ACHN (cell line): ENCODE measurements at places on chromosomes 3 and 15.

DNA sequence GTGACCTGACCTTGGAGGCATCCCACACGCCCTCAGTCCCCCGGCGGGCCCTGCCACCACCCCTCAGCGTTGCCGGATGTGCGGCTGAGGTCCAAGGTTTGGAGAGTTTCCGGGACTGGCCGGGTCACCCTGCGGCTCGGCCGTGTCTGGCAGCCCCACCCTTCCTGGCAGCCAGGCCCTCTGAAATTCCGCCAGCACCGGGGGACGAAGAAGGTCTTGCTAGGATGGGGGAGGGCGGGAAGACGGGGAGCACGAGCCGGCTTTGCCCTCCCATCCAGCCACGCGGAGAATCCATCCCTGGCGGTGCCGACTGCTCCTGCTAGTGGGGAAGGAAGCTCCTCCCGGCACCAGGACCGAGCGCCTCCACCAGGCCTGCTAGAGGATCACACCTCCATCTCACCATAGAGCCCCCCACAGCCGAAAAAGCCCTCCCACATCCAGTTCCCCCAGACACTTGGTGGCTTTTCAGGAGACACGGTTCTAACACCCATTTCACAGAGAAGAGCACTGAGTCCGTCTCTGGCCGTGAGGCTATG lies 81.5 kb downstream of the CPN2 start:
- peak; percentile 46 for DNase-seq

- peak; percentile 42 for DNase-seq
Measured at GRCh38 chr15:49242820-49243219, 72.8 kb downstream of the GALK2 start.

DNA sequence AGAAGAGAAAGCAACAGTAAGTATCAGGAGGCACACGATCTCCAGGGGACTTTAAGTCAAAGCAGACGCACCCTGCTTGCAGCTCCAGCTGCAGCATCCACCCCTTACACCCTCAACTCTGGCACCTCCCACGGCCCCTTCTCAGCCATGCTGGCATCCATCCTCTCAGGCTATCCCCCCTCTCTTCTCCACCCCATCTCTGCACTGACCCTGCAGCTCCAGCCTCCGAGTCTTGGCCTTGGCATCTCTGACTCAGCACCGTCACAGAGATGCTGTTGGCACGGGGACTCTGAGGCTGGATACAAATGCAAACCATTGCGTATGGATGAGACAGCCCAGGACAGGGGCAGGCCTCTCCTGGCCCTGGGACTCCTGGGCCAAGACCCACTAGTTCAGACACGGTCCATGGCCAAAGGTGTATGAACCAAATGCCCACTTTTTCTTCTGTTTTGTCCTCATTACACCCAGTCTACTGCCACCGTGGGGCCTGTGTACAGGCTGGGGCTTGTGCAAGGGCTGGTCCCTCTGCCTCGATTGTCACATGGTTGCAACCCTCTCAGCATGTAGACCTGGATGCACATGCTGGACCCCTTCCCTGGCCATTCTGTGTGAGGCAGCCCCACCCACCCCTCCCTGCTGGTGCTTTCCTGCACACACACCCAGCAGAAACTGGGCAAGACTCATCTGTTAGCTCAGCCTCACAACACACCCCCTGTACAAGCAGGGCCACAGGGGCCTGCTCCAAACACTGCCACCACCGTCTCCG lies 18.7 kb upstream of the ZXDC start:
- DNase-seq: no peak

- DNase-seq: no peak
Measured at GRCh38 chr3:177057768-177058167, 139.5 kb downstream of the TBL1XR1 start.

GRCh38 chr15:72889545-72889944 lies 106.0 kb upstream of the ADPGK start:
- DNase-seq: no peak

DNA sequence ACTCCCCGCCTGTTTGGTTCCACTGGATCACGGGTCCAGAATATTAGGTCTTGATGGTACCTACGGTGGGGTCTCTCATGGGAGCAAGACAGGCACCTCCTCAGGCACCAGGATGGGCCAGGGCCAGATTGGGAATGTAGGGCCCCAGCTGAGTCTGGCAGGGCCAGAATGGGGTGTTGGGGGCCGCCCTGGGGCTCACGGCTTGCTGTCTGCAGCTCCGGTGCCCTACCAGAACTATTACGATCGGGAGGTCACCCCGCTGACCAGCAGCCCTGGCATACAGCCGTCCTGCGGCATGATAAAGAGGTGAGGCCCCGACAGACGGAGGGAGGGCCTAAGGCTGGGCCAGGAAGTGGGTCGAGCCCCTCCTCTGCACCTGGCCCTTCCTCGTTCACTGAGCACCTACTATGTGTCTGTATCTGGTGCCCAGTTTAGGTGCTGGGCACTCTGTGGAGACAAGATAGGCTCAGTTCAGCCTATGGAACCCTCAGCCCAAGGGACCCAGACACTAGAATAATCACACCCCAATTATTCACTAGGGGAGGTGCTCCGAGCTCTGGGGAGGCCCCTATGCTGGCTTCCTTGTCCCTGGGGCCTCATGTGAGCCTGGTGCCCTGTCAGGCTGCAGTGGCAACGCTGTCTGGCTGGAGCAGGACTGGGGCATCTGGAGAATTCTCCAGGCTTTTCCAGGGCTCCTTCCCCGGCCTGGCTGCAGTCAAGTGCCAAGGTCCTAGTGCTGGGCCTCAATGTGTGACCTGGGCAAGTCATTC lies 37.9 kb downstream of the PSTPIP1 start:
- DNase-seq: no peak

- no peak for DNase-seq
Measured at GRCh38 chr3:14278265-14278798, 99.7 kb downstream of the LSM3 start.

DNA sequence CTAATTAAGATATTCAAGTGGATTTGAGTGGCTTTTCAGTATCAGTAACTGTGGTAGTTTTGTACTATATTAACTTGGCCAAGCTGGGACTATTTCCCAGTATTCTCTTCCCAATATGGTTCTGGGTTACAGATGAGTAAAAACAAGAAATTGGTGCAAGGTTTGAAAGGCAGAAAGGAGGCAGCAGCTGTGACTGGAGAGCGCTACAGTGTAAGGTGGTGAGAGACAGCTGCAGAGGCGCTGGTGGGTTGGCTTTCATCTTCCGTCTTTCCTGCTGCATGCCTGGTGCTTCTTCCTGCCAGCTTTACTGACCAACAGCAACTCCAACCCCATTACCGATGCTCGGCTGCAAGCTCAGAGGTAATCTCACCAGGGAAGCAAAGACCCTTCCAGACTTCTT lies 9.8 kb downstream of the DPH3 start:
- DNase-seq: no peak

GRCh38 chr3:186989429-186989828 lies 59.1 kb downstream of the ST6GAL1 start:
- no peak for DNase-seq

DNA sequence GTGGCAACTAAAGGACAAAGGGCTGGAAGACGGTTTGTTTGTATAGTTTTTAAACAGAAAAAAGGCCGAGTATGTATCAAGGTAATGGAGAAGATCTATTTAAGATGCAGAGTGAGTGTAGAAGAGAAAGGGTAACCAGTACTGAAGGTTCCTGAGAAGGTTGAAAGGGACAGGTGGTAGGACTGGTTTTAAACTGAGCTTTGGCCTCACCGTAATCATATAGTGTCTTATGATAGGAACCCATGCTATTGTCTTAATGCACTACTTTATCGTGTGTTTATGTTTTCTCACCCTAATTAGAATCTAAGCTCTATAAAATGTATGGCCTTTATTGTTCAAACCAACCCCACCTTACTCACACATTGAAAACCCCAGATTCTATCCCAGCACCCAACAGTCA lies 32.7 kb downstream of the FHIT start:
- no peak for DNase-seq

DNA sequence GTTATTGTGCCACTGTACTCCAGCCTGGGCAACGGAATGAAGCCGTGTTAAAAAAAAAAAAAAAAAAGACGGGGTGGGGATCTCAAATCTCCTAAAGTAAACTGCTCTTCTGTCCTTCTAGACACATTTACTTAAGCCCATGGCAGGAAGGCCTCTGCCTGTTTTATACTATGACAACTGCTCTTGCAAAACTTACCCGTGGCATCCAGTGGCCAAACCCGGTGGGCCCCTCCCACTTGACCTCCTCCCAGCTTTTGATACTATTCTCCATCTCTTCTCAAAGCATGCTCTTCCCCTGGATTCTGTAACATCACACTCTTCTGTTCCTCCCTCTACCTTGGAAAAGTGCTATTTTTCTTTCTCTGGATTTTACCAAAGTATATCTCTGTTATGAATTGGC lies 112.2 kb downstream of the RFTN1 start:
- no peak for DNase-seq

GRCh38 chr15:28037969-28038590 lies 61.0 kb downstream of the OCA2 start:
- no peak for DNase-seq

GRCh38 chr15:63371297-63371918 lies 10.2 kb downstream of the CA12 start:
- DNase-seq: no peak

DNA sequence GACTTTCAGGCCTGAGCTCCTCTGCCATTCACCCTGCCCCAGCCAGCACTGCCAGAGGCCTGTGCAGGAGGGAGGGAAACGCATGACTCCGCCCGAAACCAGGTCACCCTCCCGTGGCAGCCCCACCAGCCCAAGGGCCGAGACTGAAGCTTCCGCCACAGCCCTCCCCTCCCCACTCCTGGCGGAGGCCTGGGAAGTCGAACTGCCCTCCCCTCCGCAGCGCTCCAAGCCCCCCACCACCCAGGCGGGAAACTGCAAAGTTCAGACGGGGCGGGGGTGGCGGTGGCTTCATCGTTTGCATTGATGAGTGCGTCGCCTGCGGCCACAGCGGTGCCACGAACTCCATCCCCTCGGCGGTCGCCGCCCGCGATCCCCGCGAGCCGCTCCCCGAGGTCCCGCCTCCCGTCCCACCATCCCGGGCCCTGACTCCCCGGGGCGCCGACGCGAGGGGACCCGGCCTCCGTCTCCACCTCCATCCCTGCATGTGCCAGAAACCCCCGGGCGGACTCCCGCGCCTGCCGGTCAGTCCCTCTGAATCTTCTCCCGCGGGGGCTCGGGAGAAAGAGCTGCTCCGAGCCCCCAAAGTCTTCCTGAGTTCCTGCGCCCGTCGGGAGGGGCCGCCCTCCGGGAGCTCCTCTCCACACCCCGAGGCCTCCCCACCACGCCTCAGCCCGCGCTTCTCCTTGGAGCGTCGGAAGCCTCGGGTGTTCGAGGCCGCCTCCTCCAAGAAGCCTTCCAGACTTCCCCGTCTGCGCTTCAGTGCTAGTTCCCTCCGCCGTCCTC lies 698 bp downstream of the MELTF start:
- peak; percentile 12 for DNase-seq

- no peak for DNase-seq
Measured at GRCh38 chr3:133593243-133593642, 19.8 kb downstream of the CDV3 start.

DNA sequence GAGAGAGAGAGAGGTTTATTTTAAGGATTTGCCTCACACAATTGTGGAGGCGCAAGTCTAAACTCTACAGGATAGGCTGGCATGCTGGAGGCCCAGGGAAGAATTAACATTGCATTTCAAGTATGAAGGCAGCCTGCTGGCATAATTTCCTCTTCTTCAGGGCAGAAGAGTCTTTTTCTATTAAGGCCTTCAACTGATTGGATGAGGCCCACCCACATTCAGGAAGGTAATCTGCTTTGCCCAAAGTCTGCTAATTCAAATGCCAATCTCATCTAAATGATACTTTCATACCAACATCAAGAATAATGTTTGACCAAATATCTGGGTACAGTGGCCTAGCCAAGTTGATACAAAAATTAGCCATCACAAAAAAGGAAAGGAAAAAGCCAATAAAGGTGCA lies 258.1 kb upstream of the MDFIC2 start:
- no peak for DNase-seq

- DNase-seq: no peak
Measured at GRCh38 chr3:32009101-32009500, 27.6 kb downstream of the ZNF860 start.

GRCh38 chr15:69061414-69061842 lies 46.9 kb downstream of the NOX5 start:
- DNase-seq: no peak

DNA sequence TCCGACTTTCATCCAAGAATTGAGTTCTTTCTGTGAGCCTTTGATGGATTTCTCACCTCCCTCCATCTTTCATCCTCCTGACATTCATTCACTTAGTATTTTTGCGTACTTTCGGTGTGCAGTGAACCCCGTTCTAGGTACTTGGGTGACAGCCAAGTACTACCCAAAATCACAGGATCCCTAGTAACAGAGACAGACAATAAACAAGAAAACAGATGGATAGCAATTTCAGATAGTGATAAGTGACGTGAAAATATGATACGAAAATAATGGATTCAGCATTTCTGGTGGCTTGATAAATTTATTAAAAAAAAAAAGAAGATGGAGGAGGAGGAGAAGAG lies 264 bp upstream of the CMTM6 start:
- no peak for DNase-seq

GRCh38 chr3:178206521-178206920 lies 329.7 kb upstream of the KCNMB2 start:
- DNase-seq: no peak

DNA sequence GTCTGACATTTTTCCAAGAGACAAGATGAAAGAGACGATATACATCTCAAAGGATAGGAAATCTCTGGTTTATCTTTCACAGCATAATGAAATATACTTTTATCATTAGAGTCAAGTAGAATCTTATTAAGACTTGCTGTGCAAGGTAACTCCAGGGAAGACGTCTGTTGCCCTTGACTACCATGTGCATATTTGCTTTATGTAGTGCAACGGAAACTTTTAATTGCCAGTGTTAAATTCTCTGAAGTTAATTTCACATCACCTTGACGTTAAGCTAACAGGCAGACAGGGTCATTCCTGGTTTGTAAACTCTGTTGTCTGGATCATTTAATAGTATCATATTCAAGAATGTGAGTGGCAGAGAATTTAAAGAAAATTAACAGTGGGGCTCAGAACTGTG lies 82.8 kb downstream of the LRTM1 start:
- no peak for DNase-seq

DNA sequence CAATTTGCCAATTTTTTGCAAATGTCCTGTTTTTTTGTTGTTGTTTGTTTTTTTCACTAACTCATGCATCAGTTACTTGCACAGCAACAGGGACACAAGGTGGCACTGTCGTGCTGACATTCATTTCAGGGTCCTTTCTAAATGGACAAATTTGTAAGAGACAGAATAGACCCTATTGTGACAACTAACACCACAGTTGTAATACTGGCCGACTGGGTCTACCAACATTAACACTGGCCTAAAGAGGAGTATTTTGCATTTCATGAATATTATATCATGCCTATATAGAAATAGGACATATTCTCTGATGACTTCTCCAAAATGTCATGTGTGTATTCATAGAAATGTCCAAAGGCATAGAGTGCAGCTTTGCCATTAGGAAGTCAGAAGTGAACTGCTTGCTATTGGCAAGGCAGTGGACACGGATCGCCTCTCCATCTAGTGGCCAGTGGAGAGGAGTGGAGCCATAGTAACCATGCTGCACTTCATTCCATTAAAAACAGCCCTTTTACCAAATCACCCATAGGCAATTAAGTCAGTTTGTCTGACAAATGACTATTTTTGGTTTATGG lies 54.8 kb downstream of the ZBTB20 start:
- DNase-seq: peak; percentile 62
